ENCODE measurements at places on chromosomes 1 and 21.

DNA sequence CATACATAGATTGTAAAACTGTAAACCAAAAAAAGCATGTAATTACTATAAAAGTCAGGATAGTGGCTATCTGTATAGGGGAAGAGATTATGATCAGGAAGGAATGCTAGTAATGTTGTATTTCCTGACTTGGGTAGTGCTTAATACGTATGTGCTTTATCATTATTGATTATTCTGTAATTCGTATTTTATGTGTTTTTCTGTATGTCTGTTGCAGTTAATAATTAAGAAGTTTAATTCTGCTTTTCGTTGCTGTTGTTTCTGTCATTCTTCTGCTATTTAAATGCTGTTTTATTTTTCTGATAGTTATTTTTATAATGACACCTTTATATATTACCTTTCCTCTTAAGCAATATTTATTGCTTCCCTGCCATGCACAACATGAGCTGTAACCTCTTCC lies 29.3 kb upstream of the TRIM33 start:
- DNase-seq: no peak

- DNase-seq: no peak
Observed at GRCh38 chr1:212825798-212826452, 21.5 kb downstream of the SPATA45 start.

DNA sequence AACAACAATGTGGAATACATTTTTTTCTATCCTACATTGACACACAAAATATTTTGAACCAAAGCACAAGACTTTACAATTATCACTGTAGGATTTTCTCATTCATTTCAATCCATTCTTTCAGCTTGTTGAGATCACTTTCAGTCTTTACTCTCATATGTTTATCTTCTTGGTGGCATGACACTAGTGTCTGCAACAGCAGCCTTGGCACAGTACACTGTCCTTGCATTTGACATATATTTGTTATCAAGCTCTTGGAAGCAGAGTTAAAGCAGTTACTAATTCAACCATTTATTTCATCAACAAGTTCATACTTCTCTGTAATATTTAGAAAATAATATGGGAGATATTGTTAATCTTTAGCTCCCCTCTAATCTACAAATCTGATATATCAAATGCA lies 922.4 kb upstream of the ADGRL2 start:
- DNase-seq: no peak

DNA sequence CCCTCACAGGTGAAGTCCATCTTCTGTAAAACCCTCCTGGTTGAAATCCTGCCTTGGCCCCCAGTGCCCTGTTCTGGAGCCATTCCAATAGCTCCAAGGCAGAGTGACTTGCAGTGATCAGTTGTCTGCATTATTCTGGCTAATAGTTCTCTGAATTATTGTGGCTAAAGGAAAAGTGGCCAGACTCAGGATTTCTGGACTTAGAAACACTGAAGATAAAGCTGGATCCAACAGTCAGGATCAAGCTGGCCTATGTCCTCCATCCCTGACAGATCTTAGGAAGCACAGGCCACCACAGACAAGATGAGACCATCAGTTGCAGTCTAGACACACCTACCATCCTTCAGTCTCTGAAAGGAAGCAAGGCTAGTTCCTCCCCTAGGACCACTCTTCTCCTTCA lies 801 bp upstream of the C2CD4D start:
- no peak for DNase-seq

GRCh38 chr1:199204231-199204630 lies 565.4 kb downstream of the PTPRC start:
- DNase-seq: no peak

Data from fibroblast of pulmonary artery (primary cell).